CD14-positive monocyte (primary cell): ENCODE measurements at places on chromosomes 12 and 14.

DNA sequence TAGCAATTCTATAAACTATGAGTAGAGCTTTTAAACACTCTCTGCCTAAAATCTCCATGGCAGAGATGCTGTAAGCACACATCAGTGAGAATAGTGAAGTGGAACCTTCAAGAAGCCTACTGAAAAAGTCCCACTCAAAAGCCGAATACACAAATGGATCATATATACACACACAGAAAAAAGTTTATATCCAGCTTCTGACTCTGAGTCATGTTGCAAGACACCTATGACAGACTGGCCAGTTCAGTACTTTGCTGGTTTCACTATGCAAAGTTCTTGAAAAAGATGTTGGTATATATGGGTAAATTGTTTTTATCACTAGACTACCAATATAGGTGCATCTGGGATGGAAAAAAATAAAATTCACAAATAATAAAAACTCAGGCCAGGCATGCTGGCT lies 126.1 kb downstream of the KCNK10 start:
- DNase-seq, result no peak

GRCh38 chr12:114873656-114874055 lies 189.7 kb upstream of the TBX3 start:
- DNase-seq, result no peak

GRCh38 chr12:95687937-95688336 lies 102.6 kb downstream of the NTN4 start:
- DNase-seq, result no peak

GRCh38 chr12:96070670-96071279 lies 35.4 kb upstream of the LTA4H start:
- no peak for DNase-seq

- no peak for DNase-seq
Observed at GRCh38 chr14:99073431-99073830, 198.6 kb downstream of the BCL11B start.

GRCh38 chr12:65672441-65672840 lies 151.8 kb upstream of the HMGA2 start:
- no peak for DNase-seq

DNA sequence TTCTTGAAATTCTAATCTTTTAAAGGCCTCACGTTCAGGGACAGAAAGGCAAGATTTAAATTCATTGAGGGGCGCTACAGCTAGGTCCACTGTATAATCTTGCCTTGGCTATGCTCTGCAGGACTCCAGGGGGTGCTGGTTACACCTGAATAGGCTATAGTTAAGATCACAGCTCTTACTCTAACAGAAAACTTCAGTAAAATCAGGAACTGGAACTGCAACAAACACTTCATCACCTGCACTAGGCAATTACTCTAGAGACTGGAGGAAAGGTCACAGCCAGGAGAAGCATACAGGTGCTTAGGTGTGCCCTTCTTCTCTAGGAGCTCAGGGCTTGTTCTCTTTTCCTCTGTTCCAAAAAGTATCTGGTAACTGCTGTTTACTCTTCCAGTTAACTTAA lies 20.9 kb downstream of the SLCO1C1 start:
- DNase-seq, result no peak

DNA sequence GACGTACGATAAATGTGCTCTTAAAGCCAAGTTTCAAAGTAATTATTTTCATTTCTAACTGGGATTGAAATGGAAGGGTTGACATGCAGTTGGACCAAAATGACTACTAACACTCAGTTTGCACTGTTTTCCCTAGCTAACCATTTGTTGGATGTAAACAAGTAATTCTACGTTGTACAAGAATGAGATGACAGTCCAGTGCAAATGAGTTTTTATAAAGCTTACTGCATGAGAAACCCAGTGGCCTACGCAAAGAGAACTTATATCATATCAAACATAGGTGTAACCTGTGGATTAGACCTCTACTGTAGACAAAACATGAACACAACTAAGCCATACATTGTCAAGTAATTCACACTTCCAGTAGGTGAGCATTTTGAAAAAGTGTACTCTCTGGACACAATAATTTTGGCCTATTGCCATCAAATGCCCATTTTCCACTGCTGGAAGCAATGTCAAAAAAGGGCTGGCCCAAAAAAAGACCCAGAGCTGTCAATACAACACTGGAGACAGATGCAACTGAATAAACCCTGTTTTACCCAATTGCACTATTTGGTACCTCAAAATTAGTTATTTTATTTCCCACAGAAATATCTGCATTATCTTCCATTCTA lies 12.8 kb downstream of the SLC38A2 start:
- DNase-seq, result no peak

DNA sequence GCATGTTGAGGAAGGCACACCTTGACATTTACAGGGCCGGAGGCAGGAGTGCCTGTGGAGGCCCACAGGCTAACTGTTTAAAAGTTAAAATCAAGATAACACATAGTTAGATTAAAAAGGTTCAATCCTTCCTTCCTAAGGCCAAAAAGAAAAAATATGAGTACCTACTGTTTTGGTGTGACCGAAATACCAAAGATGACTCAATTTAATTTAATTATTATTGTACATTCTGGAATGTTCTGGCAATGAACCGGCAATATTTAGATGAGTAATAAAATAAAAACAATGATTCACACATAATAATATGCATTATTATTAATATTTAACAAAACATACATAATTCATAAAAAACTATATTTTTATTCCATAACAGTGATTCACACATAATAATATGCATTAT lies 136.8 kb upstream of the NTF3 start:
- no peak for DNase-seq

GRCh38 chr12:46509135-46509534 lies 136.6 kb upstream of the SLC38A2 start:
- no peak for DNase-seq

DNA sequence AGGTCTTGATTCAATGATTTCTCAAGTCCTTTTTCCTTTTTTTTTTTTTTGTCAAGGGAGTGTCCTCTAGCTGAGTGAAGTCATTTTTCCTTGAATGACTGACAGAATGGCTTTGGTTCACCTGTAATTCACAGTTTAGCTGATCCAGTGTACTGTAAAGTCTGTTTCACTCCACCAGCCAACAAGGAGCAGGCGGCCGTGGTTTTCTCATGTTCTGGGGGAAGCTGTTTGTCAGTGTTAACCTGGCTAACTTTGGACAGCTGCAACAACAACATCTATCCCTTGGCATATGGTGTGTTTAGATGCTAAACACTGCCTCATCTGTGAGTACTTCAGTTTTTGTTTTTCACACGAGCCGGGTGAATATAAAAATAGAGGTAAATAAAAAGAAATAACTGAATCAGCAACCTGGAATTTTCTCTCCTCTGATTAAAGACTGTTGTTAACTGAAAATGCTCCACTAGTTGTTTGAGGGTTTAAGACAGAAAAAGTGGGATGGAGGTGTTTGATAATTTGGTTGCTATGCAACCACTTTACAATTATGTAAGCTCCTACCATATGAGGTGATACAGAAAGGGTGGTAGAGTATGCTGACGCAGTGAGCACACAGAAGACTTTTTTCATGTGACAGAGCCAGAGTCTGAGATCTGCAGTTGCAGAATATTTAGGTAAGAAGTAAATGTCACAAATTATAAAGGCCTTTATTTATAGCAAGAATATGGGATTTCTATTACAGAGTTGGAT lies 50.3 kb upstream of the SLC2A13 start:
- DNase-seq, result no peak

- peak; percentile 15 for DNase-seq
Observed at GRCh38 chr12:97148941-97149559, 242.0 kb downstream of the NEDD1 start.

DNA sequence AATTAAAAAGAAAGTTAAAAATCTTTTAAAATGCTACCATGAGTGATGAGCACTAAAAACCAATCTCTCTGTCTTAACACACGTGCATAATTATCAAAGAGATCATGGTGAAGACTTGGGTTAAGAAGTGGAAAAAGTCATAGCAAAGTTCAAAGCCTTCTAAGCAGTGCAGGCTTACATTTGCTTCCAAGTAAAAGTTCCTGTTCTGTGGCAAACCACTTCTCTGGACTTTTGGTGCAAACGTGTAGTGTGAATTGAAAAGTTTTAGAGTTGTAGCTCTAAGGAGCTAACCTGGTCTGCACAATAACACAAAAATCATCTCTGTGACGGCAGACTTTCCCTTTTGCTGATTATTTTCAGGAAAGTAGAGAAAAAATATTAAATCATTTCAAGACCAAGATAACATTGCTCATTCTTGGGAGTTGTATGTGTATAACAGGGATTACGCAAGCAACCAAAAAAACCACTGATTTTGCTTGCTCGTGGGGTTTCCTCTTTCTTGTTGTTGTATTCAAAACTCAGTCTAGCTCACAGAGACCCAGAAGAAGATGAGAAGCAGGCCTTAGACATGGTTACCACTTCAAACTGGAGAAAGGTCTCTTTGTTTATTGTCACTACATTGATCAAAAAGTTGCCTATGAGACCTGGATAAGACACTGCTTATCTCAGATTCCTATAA lies 2.3 kb upstream of the GLIPR1 start:
- peak; percentile 91 for DNase-seq

- DNase-seq, result no peak
Observed at GRCh38 chr12:33614630-33615029, 175.0 kb upstream of the SYT10 start.

DNA sequence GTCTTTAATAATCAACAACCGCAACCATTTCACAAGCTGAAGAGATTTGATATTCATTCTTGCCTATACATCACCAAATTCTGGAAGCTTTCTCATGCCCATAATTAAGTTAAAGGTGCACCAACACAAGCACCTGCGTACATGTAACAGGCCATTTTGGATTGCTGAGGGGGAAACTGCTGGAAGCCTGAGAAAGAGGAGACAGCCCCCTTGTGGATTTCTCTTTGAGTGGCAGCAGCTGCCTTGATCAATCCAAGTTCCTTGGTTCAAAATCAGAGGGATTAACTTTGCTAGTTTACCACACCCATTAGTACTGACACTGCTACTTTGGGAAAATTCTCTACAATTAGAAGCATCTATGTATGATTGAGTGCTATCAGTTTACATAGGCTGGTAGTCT lies 321.1 kb downstream of the NOVA1 start:
- no peak for DNase-seq
